ENCODE measurements at places on chromosomes 12 and 14.

- DNase-seq: no peak
Observed at GRCh38 chr12:114314403-114314802, 91.5 kb downstream of the TBX5 start.

DNA sequence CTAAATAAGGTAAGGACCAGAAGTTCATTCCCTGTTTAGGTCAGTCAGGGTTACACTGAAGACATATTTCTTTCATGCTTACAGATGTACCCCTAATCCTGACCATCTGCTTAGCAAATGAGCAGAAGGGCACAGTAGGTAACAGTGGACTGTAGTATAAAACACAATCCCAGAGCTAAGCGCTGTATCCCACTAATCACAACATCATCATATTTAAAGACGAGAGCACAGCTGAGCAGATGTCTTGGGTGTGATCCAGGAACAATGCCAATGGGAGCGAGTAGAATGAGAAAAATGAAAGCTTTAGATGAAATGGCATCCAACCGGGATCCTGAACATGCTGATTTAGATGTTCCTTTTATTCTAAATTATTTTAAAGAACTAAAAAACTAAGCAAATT is 213.4 kb downstream of the CCER1 start:
- no peak for DNase-seq

GRCh38 chr14:54709444-54709843 is 142.5 kb downstream of the SAMD4A start:
- no peak for DNase-seq

DNA sequence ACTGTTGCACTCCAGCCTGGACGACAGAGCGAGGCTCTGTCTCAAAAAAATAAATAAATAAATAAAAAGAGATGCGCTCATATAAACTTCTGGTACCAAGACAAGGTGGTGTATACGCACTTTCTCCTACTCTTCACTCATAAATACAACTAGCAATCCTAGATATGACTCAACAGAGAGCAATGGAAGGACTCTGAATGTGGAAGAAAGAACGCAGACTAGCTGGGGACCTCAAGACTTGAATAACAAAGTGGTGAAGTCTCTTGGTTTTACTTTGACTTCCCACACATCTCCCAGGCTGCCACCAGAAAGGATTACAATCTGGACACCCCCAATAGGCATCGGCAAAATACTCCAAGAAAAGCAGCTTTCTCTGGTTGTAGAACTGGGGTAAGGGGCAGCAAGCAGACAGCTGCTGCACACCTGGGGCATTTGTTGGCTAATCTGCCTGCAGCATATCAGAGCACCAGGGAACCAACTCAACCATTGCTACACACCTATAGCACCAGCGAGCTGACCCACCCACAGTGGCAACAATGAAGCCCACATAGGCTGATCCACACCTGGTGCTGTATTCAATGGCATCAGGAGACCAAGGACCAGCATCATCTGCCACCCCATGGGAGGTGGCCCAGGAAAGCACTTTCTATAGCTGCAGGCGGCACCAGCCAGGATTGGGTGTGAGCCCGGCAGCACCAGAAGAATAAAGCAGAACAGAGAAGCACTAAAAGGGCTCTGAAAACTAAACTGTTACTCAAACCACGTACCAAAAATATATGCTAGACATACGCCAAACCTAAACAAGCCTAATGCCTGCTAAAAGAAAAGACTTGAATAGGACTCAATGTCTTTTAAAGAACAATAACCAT is 1231.7 kb upstream of the TMEM132C start:
- DNase-seq: no peak

DNA sequence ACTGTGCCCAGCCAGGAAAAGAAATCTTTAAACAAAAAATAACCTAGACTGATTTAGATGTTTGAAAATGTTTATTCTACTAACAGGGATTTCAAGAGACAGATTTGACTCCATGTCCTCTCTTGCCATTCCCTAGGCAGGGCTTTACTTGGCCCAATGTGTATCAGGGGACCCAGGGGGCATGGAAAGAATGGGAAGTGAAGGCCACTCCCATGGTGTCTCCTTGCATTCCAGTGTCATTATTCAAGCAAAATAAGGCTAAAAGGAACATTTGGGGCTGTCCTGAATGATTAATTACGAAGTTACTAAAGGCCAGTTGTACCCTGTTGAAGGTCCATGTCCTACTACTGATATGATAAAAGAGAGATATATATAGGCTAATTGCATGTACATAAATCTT is 151.9 kb upstream of the ATF7IP start:
- no peak for DNase-seq

- no peak for DNase-seq
Observed at GRCh38 chr12:78095623-78096022, 264.9 kb downstream of the NAV3 start.

Measured in RPMI7951 (cell line).